ENCODE measurements at places on chromosomes 1 and 21.

DNA sequence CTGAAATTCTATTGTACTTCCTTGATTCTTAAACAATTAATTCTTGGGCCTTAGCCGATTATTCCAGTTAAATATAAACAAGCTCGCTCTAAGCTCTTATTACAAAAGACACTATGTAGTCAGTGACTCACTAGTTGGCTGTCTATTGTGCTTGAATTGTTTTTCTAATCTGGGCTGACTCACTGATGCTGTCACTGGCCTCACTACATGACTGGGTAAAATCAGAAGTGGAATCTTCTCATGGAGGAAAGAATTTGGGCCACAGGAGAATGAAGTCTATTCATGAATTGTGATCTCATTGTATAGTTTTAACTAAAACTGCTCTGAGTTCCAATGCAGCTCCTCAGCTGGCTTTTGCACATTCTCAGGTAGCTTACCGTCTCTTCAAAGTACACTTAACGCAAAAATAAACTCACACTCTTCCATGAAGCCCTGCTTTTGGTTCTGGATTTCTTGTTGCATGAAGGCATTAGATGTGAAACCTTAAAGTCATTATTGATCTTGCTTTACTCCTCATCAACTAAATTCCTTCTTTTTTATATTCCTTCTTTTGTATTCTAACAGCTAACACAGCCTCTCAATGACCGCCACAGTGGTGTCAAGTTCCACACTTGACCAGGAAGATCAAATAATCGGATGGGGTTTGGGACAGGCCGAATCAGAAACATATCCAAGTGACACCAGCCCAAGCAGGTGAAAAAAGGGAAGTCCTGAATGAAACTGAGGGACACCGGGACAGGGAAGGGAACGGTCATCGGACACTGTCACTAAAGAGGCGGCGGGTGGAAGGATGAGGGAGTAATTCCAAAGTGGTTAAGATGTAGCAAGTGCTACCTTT lies 80.9 kb upstream of the LBR start:
- DNase-seq = peak; percentile 99

DNA sequence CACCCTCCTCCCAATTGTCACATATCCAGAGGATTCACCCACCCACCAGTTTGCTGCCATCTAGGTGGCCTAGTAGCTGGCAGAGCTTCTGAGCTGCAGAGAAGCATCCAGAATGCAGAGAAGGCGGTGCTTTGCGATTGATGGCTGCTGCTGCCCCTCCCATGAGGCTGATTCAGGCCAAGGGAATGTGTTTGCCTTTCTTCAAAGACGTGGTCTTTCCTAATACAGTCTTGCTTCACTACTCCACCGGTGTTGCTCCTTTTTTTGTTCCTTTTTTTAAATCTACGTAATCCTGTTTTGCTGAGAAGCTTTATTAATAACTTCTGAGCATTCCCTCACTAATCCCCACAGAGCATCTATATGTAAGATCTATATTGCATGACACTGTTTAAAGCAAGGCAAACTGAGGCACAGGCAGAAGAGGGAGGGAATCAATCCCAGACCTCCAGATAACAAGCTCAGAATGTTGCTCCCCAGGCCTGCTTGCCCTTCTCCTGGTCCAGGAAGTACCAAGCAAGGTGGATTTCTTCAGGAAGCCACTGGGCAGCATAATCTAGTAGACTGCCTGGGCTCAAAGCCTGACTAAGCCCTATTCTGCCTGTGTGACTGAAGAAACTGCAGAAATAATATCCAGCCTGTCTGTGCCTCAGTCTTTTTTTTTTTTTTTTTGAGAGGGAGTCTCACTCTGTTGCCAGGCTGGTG lies 275.5 kb upstream of the FMN2 start:
- no peak for DNase-seq

- DNase-seq = no peak
Measured at GRCh38 chr1:83954166-83954823, 44.6 kb downstream of the TTLL7 start.

GRCh38 chr1:221708987-221709386 lies 32.9 kb downstream of the DUSP10 start:
- peak; percentile 99 for DNase-seq

GRCh38 chr1:118396829-118397495 lies 211.9 kb upstream of the SPAG17 start:
- peak; percentile 17 for DNase-seq

- DNase-seq = no peak
Measured at GRCh38 chr1:205274041-205274691, 46.4 kb downstream of the TMCC2 start.

DNA sequence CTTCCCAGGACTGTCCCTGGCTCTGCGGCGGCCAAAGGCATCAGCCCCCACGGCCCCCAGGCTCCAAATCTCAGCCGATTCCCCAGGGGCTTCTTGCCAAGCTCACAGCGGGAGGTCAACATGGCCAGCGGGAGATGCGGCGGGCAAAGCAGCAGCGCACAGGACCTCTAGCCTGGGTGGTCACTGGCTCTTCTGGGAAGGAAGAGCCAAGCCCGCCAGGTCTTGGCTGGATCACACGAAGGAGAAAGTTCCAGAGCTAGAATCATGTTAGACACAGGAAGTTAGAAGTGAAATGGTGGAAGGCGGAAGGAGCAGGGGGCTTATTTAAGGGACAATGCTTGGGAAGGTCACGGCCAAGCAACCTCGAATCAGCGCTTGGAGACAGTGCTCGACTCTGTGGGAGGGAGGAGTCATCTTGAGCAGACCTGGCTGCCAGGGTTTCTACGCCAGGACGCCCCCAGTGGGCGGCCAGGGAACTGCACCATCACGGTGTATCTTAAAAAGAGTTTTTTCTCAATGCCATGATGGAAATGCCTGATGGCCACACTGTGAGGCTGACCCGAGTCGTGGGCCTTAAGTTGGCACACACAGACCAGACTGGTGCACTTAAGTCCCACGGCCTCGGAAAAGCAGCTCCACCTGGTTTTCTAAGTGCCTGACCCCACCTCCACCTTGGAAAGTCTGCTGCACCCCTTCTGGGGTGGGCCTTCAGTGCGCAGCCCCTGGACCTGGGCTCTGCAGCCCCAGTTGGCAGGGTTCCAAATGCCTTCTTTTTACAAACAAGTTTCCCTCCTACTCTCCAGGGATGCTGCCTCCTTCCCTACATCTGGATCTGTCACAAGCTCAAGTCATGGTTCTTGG lies 29.3 kb downstream of the SLC66A1 start:
- peak; percentile 41 for DNase-seq

DNA sequence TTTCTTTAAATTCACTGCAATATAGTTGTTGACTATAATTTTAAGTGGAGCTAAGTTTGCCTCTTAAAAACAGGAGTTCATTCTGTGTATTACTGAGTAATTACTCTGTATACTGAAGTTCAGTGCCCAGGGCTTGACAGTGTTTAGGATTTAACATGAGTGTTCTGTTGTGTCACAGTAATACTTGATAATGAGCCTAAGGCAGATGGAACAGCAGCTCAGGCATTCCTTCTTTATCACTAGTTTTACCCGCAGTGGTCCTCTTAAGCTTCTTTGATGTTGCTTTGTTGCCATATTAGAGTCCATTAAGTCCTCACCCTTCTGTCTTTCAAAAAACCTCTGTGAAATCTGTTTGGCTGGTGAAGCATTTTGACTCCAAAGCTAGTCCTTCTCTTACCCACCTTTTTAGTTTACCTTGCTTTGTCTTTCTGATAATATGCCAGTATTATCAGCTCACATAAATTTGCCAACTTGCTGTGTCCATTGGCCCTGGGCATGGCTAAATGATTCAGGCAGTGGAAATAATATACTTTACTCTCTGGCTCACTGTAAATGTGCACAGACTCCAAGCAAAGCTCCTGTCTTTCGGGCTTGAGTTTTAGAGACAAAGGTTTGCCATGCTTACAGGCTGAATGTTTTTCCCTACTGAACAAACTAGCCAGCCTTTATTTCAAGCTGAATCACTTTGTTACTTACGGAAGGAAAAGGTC lies 17.7 kb downstream of the HIPK1 start:
- no peak for DNase-seq

GRCh38 chr21:29105218-29105617 lies 25.2 kb upstream of the MAP3K7CL start:
- no peak for DNase-seq

- peak; percentile 17 for DNase-seq
Measured at GRCh38 chr1:109040989-109041620, 797 bp downstream of the WDR47 start.

DNA sequence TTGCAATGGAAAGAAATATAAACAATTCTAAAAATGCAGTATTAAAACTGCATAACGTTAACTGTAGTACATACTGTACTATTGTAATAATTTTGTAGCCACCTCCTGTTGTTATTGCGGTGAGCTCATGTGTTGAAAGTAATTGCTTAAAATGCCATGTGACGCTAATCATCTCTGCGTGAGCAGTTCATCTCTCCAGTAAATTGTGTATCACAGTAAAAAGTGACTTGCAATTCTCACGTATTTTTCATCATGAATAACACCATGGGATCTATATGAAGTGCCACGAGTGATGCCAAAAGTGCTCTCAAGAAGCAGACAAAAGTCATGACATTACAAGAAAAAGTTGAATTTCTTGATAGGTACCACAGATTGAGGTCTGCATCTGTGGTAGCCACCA lies 82.4 kb upstream of the CYYR1 start:
- no peak for DNase-seq

DNA sequence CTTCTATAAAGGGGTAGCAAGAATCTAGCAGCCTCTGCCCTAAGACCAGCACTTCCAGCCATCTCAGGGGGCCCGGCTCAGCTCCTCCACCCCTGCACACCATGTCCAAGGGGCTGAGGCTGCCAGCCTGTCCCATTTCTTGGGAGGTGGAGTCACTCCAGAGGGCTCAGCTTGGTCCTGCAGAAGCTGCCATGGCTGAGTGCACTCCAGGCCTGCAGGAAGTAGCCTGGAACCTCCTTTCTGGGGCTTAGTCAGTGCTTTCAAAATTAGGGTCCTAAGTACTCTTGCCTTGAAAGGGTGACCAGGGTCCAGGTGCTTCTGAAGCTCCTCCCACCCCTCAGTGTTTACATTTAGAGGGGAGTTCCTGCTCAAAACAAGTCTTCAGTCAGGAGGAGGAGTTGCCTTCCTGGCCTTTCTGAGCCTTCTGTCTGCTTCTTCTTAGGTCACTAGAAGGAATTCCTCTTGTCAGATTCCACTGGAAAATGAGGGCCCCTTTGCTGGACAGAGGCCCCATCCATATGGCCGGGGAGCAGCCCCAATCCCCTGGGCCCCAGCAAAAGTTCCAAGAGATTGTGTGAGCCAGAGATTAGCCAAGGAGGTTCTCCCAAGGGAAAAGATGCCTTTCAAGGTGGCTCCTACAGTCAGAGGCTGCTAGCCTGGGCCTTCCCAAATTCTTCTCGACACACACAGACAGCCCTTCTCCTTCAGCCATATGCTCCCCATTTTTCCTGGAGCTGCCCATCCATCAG lies 128.1 kb upstream of the VAMP3 start:
- DNase-seq = no peak

DNA sequence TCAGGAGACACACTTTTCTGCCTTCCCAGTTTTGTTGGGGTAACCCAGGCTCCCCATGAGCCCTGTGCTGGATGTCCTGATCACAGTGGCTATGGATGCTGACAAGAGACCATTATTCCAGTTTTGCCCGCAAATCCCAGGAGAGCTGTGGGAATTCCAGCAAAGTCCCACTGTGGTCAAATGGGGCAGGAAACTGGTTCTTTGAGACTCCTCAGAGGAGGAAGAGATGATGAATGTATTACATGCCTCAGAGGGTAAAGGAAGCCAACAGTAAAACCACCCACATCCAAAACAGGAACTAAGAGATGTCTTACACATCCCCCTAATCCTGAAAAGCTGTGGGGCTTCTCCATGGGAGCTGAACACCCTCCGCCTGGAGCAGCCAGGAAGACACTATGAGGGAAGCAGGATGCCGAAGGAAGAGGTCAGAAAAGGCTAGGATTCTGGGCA lies 12.8 kb upstream of the MPZL1 start:
- no peak for DNase-seq

DNA sequence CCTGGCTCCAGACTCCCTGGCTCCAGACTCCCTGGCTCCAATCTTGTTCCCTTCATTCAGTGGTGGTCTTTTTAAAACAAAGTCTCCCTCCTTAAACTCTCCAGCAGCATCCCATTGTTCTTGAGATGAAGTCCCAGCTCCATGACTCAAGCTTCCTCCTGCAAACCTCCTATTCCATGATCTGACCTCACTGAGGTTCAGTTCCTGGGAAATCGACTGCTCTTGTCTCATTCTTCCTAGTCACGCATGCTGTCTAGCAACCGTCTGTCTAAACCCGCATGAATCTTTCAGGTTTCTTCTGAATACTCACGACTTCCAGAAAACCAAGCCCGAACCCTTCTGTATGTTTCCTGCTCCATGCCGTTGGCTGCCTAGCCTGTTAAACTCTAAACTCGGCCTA lies 91.9 kb downstream of the RAVER2 start:
- DNase-seq = no peak

GRCh38 chr1:91885716-91886506 lies at the start of gene TGFBR3:
Gene TGFBR3, minus strand, starts transcription at chr1:91886151. Its CDS starts 24,620 bp downstream, at chr1:91861531.
- DNase-seq = peak; percentile 55

DNA sequence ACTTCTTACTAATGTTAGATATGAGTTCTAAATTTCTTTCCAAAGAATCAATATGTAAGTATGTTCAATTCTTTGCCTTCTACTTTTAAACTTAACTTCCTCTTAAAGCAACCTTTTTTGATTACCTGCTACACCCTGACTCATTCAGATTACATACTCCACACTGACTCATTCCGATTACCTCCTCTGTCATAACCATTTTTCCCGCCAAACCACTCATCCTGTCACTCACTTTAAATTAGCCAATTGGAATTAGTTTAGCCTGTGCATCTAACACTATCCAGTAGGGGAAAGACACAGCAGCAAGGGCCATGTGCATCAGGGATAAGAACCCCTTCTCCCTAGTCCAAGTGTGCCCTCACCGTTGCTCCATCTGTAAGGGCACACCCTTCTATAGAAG lies 815.5 kb downstream of the BRINP3 start:
- DNase-seq = no peak

DNA sequence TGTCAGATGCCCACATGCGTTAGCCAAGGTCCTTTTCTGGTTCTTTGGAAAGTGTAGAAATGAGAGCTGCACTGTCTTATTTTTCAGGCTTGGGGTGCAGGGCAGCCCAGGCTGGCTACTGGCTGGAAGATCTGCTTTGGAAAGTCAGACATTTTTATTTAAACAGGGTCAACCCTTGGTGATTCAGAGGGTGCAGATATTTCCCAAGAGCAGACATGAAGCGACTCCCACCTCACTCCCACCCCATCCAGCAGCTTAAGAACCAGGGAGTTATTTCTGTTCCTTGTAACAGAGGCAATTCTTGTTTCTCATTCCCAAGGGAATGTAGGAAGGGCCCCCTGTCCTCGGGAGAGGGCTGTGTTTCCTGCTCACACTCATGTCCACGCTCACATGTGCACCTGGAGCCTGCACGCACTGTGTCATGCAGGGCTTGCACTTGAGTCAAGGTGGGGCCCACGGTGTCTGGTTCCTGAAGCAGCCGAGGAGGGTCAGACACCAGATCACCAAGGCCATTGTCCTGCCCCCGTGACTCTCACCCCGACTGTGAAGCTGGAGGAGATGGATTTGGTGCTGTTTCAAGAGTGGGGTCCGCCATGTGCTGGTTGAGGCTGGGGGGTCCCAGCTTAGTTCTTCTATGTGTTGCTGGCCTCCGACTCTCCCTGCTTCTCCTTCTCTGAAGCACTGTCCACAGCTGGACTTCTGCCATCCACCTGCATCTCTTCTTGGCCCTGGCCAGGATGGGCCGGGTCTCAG lies 992 bp downstream of the S100A7A start:
- no peak for DNase-seq

Data from pons (tissue), 1 donor.